Gastroesophageal sphincter (tissue), 4 donors: ENCODE measurements at places on chromosomes 6 and 20.

- ATAC-seq: no peak
These were observed 199.2 kb downstream of the MAFB start for GRCh38 chr20:40489886-40490285.

DNA sequence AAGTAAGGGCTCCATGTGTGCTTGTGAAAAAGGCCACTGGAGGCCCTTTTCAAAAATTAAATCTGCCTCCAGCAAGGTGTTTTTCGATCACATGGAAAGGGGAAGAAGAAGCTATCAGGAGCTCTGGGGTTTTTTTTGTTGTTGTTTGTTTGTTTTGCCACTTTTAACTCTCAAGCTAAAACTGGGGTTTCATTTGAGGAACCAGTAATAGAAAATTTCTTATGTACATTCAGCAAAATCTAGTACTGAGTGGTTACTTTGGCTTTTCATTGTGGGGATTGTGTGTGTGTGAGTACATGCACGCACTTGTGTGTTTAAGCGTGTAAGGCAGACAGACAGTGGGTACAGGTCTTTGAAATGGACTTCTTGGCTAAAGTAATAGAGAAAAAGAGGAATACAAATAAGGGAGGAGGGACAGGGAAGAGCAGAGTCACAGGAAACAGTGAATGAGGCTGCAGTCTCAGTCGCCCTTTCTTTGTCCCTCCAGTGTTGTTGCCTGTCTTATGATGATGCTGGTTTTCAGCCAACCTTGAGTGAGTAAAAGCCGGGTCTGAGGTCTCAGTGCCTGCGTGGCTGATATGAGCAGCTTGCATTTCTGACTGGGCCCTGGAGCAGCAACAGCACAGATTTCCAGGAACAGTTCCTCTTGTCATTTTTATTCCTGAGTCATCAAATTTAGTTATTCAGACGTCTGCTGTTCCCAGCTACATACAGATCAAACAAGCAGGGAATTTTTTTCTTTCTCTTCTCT lies 26.2 kb downstream of the SLC16A10 start:
- ATAC-seq: peak; percentile 55

- no peak for ATAC-seq
These were observed 140.6 kb downstream of the OPN5 start for GRCh38 chr6:47922391-47922790.

- peak; percentile 7 for ATAC-seq
These were observed 661 bp upstream of the HEBP2 start for GRCh38 chr6:138403324-138403800.

DNA sequence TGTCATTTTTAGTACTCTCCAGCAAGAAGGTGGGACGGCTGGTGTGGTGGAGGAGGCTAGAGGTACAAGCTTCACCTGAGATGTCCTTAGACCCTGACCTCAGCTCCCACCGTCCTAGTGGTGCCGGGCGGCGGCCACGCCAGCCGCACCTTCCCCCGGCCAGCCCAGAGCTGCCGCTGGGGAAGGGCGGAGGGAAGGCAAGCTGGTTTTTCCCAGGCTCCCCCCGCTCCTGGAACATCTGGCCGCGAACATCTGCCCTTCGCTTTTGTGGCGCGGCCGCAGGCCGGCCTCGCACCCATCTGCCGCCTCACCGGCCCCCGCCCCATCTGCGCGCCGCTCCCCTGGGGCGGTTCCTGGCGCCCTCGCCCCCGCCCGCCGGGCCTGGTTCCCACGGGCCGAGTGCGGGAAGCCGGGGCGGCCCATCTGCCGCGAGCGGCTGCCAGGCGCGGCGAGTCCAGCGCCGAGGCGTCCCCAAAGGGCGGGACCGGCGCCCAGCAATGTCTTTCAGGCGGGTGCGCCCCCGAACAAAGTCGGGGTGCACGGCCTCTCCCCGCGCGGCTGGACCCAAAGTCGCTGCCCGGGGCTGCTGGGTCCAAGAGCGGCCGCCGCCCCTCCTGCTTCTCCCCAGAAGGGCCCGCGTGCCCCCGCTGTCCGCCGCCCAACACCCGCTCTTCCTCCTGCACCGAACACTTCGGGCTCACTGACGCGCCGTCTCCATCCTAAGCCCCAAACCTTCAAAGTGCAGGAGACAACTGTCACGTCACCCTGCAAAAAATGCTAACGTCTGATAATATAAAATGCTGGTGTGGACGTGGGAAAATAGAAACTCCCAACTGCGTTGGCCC lies 17.3 kb upstream of the ID1 start:
- ATAC-seq: peak; percentile 87

GRCh38 chr20:44404204-44405181 lies 49.0 kb downstream of the HNF4A start:
- no peak for ATAC-seq

DNA sequence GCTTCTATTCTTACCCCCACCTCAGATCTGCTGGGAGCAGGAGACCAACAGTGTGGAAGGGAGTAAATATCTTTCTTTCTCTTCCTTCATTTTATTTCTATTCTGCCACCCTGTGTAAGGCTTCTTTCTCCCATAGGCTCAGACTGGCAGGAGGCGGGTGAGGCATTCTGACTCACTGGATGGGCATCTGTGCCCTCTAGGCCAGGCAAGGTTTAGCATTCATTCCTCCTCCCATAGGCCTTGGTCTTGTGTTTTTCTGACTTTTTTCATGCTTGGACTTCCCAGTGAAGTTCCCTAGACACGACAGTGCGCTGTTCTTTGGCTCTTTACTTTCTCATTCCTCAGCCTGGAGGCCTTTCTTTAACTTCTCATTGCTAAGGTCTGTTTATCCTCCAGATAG lies 235.2 kb downstream of the SYNE1 start:
- no peak for ATAC-seq
